ENCODE measurements at places on chromosomes 12 and 14.

DNA sequence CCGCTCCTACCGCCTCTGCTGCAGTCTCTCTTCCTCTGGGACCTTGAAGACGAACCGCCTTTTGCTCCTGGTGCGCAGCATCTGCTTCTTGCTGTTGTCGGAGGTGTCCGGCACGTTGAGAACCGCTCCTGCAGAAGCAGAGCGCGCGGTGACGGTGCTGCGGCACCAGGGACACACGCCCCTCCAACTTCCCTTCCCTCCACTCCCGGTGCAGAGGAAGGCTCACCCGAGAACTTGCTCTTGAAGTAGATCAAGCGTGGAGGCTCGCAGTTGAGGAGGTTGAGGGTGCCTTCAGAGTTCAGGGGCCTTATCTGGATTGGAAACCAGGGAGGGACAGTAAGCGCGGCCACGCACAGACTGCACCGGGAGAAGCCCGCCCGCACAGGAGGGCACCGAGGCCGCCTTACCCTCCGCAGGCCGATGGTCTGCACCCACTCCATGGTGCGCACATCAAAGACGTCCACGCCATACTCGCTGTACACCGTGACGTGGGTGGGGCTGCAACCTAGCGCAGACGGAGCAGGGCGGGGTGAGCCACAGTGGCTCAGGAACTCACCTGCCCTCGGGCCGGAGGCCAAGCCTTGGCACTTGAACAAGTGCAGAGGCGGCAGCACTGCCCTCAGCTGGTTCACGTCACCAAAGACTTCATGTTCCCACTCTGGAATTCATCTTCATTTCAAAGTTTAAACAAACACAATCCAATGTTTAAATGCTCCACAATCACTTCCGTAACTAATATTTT is 17.5 kb downstream of the AMN start:
- no peak for DNase-seq

DNA sequence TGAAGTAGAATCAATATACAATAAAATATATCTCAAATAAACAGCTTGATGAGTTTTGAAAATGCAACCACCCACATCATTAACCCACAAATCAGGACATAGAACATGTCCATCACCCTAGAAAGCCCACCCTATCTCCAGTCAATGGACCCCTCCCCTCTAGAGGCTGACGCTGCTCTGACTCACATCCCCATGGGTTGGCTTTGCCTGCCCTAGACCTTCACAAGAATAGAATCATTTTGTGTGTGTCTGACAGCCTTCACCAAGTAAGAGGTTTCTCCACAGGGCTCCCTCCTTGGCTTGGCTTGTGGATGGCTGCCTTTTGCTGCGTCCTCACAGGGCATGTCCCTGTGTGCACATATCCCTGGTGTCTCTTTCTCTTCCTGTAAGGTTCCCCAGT is 250.2 kb upstream of the RTL1 start:
- no peak for DNase-seq

- DNase-seq, result no peak
These were observed 9.2 kb upstream of the ALDH2 start for GRCh38 chr12:111757361-111758119.

DNA sequence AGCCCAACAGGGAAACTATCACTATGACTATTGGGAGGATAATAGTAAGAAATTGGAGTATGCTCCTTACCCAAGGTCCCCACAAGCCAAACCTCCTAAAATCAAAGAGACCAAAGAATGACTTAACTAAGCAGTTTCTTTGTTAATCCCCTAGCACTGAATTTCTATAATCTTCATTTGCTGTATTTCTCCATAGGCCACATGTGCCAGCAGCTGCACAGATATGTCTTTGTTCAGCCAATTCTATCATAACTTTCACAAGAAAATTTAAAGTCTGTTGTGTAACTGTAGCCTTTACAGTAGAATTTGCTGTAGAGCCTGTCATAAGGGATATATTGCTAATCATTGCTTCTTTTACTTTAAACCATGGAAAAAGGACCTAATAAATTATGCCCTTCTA is 104.0 kb downstream of the RIN3 start:
- no peak for DNase-seq

GRCh38 chr12:76852106-76852505 is 26.7 kb downstream of the CSRP2 start:
- DNase-seq, result no peak

GRCh38 chr14:60695327-60695726 is 28.8 kb downstream of the SIX4 start:
- DNase-seq, result no peak

GRCh38 chr12:70278945-70279344 is 35.7 kb downstream of the CNOT2 start:
- no peak for DNase-seq

DNA sequence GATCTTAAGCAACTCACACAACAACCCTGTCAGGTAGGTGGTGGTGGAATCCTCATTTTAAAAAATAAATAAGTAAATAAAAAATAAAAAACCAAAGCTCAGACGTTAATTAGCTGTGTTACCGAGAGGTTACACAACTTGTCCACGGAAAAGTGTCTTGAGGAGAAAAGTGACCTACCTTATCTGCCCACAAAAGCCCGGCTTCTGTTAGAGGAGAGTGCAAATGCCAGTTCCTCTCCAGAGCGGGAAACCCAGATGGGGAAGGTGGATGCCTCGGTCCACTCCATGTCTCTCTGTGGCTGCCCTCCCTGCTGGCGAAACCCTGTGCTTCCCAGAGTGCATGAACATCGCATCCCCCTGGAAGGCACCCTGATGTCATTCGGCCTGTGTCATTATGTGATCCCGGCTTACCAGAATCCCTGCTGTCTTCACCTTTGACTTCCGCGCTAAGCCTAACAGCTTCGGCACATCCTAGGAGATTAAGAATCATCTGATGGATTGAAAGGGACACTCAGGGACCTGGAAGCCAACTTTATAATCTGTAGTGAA is 6.4 kb downstream of the MLXIP start:
- DNase-seq, result no peak

- no peak for DNase-seq
These were observed 82.1 kb upstream of the BDKRB2 start for GRCh38 chr14:96122496-96122895.

DNA sequence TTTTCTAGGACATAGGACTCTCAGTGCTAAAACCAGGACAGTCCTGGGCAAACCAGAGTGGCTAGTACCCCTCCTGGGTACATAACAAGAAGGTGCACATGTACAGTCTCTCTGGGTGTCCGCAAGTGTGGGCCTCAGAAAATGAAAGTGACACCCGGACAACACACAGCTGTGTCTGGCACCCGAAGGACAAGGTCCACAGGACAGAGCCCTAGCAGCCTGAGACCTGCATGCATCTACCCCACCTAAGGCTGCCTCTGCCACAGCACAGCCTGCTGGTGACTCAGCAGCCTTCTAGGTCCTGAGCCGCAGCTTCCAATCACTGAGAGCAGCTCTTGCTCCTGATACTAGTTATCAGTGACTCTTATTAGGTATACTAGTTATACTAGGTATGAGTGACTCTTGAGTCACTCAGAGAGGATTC is 784.1 kb upstream of the TBX3 start:
- no peak for DNase-seq

- DNase-seq, result no peak
These were observed 204.3 kb downstream of the MDGA2 start for GRCh38 chr14:47471075-47471474.

DNA sequence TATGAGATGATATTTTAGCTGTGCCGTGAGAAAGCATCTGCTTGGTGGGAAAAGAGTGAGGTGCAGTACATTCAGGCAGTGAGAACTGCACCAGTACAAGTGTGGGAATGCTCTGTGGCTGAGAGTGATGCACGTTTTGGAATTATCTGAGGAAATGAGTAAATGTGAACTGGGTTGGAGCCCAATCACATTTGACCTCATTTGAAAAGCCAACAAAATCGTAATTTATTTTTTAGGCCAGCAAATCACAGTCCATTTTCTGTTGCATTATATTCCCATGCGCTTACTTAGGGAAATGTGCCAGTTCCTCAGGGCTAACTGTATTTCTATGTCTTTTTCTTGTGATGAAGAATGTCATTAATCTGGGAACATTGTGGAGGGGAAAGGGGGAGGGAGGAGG is 77.3 kb downstream of the SNAPC1 start:
- DNase-seq, result peak; percentile 54

- DNase-seq, result no peak
These were observed 18.8 kb downstream of the PYM1 start for GRCh38 chr12:55908726-55909512.

- DNase-seq, result peak; percentile 52
These were observed 2.1 kb upstream of the PLEK2 start for GRCh38 chr14:67413806-67414769.

DNA sequence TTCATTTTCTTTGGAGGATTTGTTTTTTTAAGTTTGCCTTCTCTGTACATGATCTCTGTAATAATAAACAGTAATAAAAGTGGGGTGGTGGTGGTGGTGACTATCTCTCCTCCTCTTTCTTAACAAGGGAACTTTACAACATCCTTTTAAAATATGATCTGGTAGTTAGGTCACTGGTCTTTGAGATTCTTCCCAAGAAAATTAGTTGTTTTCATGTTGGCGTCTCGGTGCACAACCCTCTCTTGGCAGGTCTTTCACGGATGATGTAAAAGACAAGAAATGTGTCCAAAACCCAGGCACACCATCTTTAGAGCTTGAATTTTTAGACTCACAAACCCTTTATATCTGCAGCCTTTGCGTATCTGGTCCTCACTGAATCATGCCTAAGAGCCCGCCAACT is 488.5 kb upstream of the TBX3 start:
- no peak for DNase-seq

DNA sequence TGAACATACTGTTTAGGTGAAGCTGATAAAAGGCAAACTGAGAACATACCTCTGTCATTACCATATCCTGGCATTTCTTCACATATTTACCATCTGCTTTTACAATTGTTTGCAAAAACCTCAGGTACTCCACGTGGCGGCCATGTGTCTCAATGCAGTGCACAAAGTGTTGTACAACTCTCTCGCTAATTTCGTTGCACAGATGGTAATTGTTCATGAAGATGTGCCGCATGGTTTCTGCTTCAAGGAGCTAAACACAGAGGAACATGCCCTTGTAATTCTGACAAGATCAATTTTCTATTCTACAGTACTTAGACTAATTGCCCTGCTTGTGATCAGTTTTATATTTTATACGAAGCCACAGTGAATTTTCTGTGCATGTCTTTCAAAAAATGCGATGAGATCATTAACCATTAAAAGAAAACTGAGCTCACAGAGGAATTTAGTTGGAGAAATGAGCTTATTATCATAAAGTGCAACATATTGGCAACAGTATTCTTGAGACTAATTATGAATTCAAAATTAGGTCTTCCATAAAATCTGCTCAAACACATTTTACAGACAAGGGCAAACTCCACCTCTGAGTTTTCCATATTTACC is 233.8 kb downstream of the ITPR2 start:
- DNase-seq, result no peak

DNA sequence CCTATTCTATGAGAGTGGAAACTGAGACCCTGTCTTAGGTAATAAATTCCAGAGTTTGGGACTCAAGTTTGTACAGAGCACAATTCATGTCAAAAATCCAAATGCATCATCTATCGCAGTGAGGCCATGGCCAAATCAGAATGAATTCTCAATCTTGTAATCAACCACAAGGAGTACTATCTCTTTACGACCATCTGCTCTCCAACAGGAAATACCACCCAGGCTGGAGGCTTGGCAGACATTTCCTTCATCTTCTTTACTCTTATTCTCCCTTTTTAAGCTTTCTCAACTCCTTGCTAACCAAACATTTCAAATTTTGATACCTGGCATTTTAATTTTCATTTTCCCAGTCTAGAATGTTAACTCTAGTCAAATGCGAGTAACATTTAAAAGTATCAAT is 32.7 kb upstream of the RNU6-7 start:
- DNase-seq, result no peak

GRCh38 chr12:92257261-92257660 is 111.6 kb upstream of the BTG1 start:
- no peak for DNase-seq

GRCh38 chr12:52151837-52152783 is 39.7 kb downstream of the KRT80 start:
- DNase-seq, result no peak

DNA sequence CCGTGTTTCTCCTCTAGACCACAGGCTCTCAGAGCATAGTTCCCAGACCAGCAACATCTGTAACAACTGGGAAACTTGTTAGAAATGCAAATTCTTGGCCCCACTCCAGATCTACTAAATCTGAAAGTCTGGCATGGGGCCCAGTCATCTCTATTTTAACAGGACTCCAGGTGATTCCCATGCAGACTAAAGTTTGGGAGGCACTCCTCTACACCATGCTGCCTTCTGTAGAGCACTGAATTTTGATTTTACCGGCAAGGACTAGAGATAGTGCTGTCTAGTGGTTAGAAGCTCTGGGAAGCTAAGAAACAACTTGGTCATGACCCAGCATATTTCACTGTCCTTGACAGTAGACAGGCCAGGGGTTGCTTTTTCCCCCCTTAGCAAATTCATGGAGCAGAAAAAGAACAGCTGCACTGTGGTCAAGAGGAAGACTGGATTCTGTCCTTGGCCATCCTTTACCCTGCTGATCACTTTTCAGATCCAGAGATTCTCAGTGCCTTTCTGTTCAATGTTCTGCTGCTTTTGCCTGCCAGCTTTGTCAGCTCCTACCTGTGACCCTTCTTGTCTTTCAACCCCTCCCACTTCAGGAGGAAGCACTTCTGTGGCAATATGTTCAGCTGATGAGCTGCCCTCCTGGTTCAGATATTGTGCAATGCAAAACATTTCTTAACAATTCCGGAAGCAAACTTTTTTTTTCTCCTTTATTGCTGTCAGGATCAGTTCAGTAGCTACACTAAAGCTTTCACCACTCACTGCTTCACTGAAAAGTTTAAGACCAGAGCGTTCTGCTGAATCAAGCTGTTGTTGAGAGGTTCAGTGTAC is 133.8 kb upstream of the NUDT4 start:
- DNase-seq, result no peak

DNA sequence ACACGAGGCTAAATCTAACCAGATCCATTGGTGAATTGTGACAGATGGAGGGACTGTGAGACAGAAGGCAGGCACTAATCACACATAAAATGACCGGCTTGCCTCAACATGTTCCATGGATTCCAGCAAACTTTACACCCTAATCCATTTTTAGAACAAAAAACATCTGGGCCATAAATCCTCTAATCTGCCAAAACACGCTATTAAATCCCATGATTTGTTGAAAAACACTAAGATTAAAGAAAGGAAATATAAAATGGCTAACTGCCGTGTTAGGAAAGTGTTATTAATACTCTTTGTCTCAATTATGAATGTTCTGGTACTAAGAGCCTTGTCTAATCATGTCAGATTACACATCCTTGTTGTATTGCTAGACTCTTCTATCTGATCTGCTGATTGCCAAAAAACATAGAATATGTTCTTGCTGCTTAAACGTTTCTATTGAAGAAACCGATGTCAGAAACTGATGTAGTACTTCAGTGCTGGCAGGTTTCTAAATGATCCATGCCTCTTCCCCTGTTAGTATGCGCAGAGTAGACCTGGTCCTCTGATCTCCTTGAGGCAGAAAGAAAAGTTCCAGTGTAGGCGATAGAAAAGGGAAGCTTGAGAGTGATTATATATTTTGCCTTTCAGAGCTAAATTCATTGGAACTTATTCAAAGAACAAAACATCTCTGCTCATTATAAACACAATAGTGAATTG is 384.9 kb downstream of the SOX5 start:
- no peak for DNase-seq

- DNase-seq, result no peak
These were observed 6.9 kb upstream of the SLC7A7 start for GRCh38 chr14:22822016-22822570.

- DNase-seq, result no peak
These were observed 40.9 kb downstream of the FRMD6 start for GRCh38 chr14:51692646-51693045.

GRCh38 chr14:97196336-97196735 is 399.2 kb downstream of the VRK1 start:
- DNase-seq, result no peak

GRCh38 chr14:99651953-99652746 is 7.2 kb downstream of the HHIPL1 start:
- DNase-seq, result no peak
